ENCODE measurements at places on chromosomes 2 and 18. TPM values are rescaled to one million over a fixed set of nuclear protein-coding genes. Genes with fewer than 3 reads are reported as not detected.

The ANKRD36C gene
- 5.4 TPM for polyA plus RNA-seq

The BCL2 gene
- polyA plus RNA-seq: 0.07 TPM

The NPHP1 gene
- 2.7 TPM for polyA plus RNA-seq

The MTHFD2 gene
- 269 TPM for polyA plus RNA-seq

The LIPG gene
- polyA plus RNA-seq: 0.96 TPM

The RND3 gene
- 0.24 TPM for polyA plus RNA-seq

The TLX2 gene
- 0.09 TPM for polyA plus RNA-seq

The TPO gene
- not detected for polyA plus RNA-seq

The UGT1A10 gene
- not detected for polyA plus RNA-seq

The UNC80 gene
- polyA plus RNA-seq: not detected

The G6PC2 gene
- polyA plus RNA-seq: not detected

The TTN gene
- not detected for polyA plus RNA-seq

The RGPD8 gene
- polyA plus RNA-seq: 3.1 TPM

The CYS1 gene
- 0.04 TPM for polyA plus RNA-seq

The ACVR1C gene
- 0.05 TPM for polyA plus RNA-seq

The MERTK gene
- polyA plus RNA-seq: 44.7 TPM

The AQP12B gene
- polyA plus RNA-seq: not detected

The CHRNA1 gene
- not detected for polyA plus RNA-seq

The FAM110C gene
- 3.5 TPM for polyA plus RNA-seq

The STPG4 gene
- 0.20 TPM for polyA plus RNA-seq

The CYP20A1 gene
- polyA plus RNA-seq: 9.6 TPM

The CROCC2 gene
- not detected for polyA plus RNA-seq

The PSD4 gene
- 5.8 TPM for polyA plus RNA-seq

The KIAA2012 gene
- not detected for polyA plus RNA-seq

The COLEC12 gene
- polyA plus RNA-seq: 0.11 TPM

The TUBB8B gene
- polyA plus RNA-seq: 6.7 TPM

The IL18R1 gene
- 0.08 TPM for polyA plus RNA-seq

The RFTN2 gene
- polyA plus RNA-seq: not detected

The HOXD13 gene
- not detected for polyA plus RNA-seq

The EN1 gene
- polyA plus RNA-seq: not detected

The DAW1 gene
- polyA plus RNA-seq: not detected

The C2orf66 gene
- 0.05 TPM for polyA plus RNA-seq
